ENCODE measurements at places on chromosomes 5 and 9. TPM values are rescaled to one million over a fixed set of nuclear protein-coding genes. Genes with fewer than 3 reads are reported as not detected.
A peak's percentile ranks its signal among the peaks of the same experiment; 100 is the strongest.

DNA sequence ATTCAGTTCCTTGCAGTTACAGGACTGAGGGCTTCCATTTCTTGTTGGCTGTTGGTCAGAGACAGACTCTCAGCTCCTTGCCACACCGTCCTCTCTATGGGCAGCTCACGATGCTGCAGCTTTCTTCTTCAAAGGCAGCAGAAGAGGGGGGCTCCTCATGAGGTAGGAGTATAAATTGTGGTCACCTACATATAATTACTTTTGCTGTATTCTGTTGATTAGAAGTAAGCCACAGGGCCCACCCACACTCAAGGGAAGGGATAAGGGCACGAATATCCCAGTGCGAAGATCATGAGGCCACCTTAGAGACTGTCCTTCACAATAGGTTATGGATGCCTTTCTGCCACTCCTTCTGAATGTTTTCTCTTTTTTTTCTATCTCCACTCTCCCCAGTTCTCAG, 43.7 kb upstream of the OSMR start:
- no peak overlapping the region for H3K4me3 ChIP-seq
- H3K36me3 ChIP-seq, result no peaks in the 10 kb centered on the region
- DNase-seq, result no peak

The PRDM9 gene
- total RNA-seq, result not detected

GRCh38 chr5:158074992-158075769, 216.2 kb upstream of the CLINT1 start:
- DNase-seq, result peak; percentile 79
- H3K27ac ChIP-seq, result peak overlapping the region; percentile 84
- H3K27me3 ChIP-seq, result no peaks in the 10 kb centered on the region
- no peaks in the 10 kb centered on the region for H3K4me1 ChIP-seq
- H3K4me3 ChIP-seq, result peak overlapping the region; percentile 28

DNA sequence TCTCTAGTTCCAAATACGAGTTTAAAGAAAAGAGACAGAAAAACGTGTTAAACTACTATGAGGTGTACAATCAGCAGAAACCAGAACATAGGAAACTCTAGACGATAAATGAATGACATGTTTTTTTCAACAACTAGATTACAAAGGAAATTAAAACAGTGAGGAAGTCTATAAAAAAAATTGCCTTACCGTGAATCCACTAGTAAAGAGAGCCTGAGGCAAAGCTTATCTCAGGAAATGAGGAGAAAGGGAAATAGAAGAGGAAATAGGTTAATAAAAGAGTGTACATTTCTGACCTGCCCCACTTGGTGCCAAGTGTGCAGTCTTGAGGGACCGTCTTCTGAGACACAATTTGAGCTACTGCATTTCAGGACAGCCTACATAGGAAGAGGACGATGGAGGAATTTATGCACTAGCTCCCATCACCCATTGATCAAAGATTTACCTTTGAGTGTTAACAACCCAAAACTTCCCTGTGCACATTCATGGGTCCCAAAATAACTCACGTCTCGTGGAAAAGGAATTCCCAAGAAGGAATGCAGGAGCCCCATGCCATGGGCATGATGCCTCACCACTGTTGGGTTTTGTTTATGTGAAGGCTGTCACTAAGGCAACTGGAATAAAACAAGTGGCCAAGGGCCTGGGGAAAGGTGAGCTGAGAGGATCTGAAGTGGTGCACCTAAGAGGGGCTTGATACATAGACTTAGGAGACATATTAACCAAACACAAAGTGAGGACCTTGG, 53.6 kb upstream of the SLC1A3 start:
- DNase-seq, result no peak
- H3K4me1 ChIP-seq, result no peaks in the 10 kb centered on the region
- H3K27ac ChIP-seq, result no peak overlapping the region
- no peaks in the 10 kb centered on the region for H3K36me3 ChIP-seq
- no peak overlapping the region for H3K4me3 ChIP-seq

- no peaks in the 10 kb centered on the region for H3K36me3 ChIP-seq
- H3K27ac ChIP-seq, result peak overlapping the region; percentile 89
- no peaks in the 10 kb centered on the region for H3K27me3 ChIP-seq
- H3K4me1 ChIP-seq, result peaks cover 12% of the 10 kb centered on the region
Measured at GRCh38 chr9:110128664-110129329, 79.2 kb downstream of the C9orf152 start.

DNA sequence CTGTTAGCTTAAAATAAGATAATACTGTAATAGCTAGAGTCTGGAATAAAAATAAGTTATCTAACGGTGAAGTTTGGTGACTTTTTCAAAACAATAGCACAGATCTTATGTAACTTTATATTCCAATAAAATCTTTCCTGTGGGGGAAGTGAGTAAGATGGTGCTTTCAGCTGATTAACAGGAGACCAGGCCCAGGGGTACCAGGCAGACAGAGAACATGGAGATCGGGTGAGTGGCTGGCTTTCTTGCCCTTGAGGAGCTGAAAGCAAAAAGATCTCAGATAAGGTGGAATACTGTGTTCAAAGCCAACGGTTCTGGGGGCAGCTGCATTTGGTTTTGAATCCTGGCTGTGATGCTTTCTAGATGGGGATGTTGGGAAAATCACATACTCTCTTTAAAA, 61.3 kb downstream of the MAT2B start:
- no peaks in the 10 kb centered on the region for H3K4me1 ChIP-seq
- H3K27ac ChIP-seq, result no peak overlapping the region
- DNase-seq, result no peak
- no peak overlapping the region for H3K4me3 ChIP-seq

DNA sequence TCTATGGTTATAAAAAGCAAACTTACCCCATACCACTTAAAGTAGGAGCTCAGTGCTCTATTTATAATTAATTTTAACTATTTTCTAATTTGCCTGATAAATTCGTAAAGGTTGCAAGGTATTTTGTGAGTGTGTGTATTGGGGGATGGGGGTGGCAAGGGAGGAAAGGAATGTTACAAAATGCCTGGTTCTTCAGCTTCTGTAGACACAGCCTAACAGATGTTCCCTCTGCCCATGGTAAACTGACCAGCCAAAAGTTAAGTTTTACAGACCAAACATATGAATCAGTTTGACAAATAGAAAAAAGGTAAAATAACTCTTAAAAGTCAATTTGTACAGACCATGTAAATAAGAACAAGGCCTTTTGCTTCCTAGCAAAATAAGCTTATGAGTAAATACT, 232.6 kb downstream of the KIAA0825 start:
- no peaks in the 10 kb centered on the region for H3K36me3 ChIP-seq
- DNase-seq, result no peak
- no peaks in the 10 kb centered on the region for H3K27me3 ChIP-seq
- no peak overlapping the region for H3K27ac ChIP-seq

GRCh38 chr9:88922091-88922490, 69.2 kb upstream of the S1PR3 start:
- no peak overlapping the region for H3K27ac ChIP-seq
- H3K27me3 ChIP-seq, result no peaks in the 10 kb centered on the region
- H3K4me3 ChIP-seq, result no peak overlapping the region
- DNase-seq, result no peak

DNA sequence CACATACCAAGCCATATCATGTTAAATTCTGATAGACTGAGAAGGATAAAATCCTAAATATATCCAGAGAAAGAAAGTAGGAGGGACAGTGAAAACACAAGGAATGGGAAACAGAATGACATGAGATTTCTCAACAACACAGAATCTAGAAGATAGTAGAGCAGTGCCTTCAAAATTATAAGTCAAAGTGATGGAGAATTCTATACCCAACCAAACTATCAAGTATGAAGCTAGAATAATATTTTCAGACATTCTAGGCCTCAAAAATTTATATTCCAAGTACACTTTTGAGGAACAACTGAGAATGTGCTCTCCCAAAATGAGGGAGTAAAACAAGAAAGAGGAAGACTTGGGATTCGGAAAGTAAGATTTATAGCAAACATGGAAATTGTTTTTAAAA, 10.9 kb upstream of the TTLL11 start:
- no peaks in the 10 kb centered on the region for H3K4me1 ChIP-seq
- H3K4me3 ChIP-seq, result no peak overlapping the region
- DNase-seq, result no peak

The IFNA13 gene
- total RNA-seq, result not detected

- H3K4me3 ChIP-seq, result no peak overlapping the region
- H3K4me1 ChIP-seq, result no peaks in the 10 kb centered on the region
- no peaks in the 10 kb centered on the region for H3K36me3 ChIP-seq
- H3K27me3 ChIP-seq, result no peaks in the 10 kb centered on the region
Measured at GRCh38 chr5:136067422-136067821, 38.6 kb downstream of the TGFBI start.

- no peak for DNase-seq
- H3K4me3 ChIP-seq, result no peak overlapping the region
- H3K27me3 ChIP-seq, result no peaks in the 10 kb centered on the region
- no peak overlapping the region for H3K27ac ChIP-seq
- H3K4me1 ChIP-seq, result no peaks in the 10 kb centered on the region
Measured at GRCh38 chr5:120803282-120803681, 339.2 kb downstream of the PRR16 start.

- no peak overlapping the region for H3K27ac ChIP-seq
- H3K36me3 ChIP-seq, result no peaks in the 10 kb centered on the region
- H3K27me3 ChIP-seq, result no peaks in the 10 kb centered on the region
- H3K4me1 ChIP-seq, result no peaks in the 10 kb centered on the region
- no peak overlapping the region for H3K4me3 ChIP-seq
- DNase-seq, result no peak
Measured at GRCh38 chr5:168390491-168390890, 95.8 kb upstream of the RARS1 start.

The CTXN3 gene
- total RNA-seq, result not detected

GRCh38 chr5:152686931-152687330, 281.9 kb upstream of the NMUR2 start:
- H3K4me3 ChIP-seq, result no peak overlapping the region
- H3K27ac ChIP-seq, result no peak overlapping the region
- H3K36me3 ChIP-seq, result no peaks in the 10 kb centered on the region
- no peaks in the 10 kb centered on the region for H3K27me3 ChIP-seq
- no peaks in the 10 kb centered on the region for H3K4me1 ChIP-seq

GRCh38 chr5:90558344-90559192, at the start of gene ADGRV1:
Gene ADGRV1 (plus strand): TSS chr5:90558797. CDS start chr5:90558896, 99 bp downstream.
- no peak within 1 kb of the TSS for H3K27ac ChIP-seq
- no peaks in the 10 kb centered on the region for H3K4me1 ChIP-seq
- H3K36me3 ChIP-seq, result no peaks in the 10 kb centered on the region
- no peaks in the 10 kb centered on the region for H3K27me3 ChIP-seq

- H3K27ac ChIP-seq, result peak overlapping the region; percentile 60
- no peaks in the 10 kb centered on the region for H3K36me3 ChIP-seq
- H3K4me3 ChIP-seq, result no peak overlapping the region
- H3K4me1 ChIP-seq, result no peaks in the 10 kb centered on the region
- no peaks in the 10 kb centered on the region for H3K27me3 ChIP-seq
Measured at GRCh38 chr9:127293767-127294166, 29.2 kb downstream of the GARNL3 start.

Data from uterus (tissue), 4 donors.